ENCODE measurements at places on chromosomes 7 and 10.

DNA sequence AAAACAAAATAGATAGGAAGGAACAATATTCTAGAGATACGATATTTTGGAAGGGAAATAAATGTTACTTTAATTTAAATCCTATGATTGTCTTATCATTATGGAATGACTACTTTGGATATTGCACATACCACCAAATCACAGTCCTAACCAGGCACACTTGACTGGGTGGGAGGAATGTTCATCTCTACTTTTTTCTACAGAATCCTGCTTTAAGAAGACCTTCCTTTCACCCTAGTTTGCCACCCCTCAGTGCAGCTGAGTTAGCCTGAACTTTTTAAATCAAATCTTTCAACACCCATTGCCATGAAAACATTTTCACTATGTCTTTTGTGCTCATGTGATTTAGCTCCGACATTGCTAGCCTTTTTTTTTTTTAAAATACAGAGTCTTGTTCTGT, 38.1 kb downstream of the RELN start:
- DNase-seq: no peak

- no peak for DNase-seq
Measured at GRCh38 chr10:100356067-100357017, 9.3 kb downstream of the SCD start.

DNA sequence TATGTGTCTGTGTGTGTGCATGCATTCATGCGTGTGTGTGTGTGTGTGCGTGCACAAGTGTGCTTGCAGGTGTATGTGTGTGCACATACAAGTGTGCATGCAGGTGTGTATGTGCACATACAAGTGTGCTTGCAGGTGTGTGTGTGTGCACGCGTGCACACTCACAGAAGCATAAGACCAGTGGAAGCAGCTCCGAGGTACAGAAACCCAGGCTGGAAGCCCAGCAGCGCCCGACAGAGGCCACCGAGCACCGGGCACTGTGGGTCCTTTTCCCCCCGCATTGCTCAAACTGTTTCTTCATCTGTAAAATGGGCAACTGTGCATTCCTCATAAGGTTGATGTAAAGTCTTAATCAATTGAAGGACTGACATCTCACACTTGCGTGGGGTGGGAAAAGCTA, 243.3 kb upstream of the TCERG1L start:
- no peak for DNase-seq

- peak; percentile 79 for DNase-seq
Measured at GRCh38 chr7:108094933-108095710, 35.0 kb downstream of the LAMB4 start.

DNA sequence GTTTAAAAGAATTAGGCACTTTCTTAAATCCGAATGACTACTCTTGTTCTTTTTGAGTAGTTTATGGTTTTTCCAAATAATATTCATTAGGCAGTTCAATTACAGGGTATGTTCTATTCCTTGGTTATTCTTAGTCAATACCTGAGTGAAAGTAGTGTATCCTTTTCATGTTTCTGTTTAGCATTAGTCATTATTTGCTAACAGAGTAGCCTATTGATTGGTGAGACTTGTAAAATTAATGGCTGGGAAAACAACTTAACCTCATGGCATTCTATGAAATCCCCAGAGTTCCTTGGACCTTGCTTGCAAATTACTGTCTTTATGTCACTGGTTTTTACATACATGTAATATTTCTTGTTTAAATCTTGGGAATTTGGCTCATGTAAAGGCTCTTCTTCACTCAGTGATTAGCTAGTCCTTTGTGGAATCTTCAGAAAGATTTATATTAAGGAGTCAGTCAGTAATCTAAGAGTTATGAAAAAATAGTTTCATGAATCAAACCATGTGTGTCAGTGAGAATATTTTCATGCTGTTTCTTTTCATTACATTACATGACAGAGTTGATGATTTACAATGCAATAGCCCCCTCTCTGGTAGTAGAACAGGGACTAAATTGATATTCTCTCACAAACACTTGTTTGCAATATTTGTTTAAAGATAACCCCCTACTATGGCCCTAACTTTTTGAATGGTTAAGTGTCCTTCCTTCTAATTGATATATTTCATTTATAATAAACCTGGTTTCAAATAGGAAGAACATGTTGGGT, 81.5 kb upstream of the LRRTM3 start:
- DNase-seq: no peak

- DNase-seq: no peak
Measured at GRCh38 chr7:88150033-88150432, 69.8 kb downstream of the SRI start.
